ENCODE measurements at places on chromosomes 11 and 22. TPM values are rescaled to one million over a fixed set of nuclear protein-coding genes. Genes with fewer than 3 reads are reported as not detected.

GRCh38 chr22:21568347-21569075 lies 997 bp downstream of the UBE2L3 start:
- no peak for DNase-seq

- DNase-seq = no peak
Observed at GRCh38 chr11:17595526-17596309, 48.7 kb downstream of the OTOG start.

DNA sequence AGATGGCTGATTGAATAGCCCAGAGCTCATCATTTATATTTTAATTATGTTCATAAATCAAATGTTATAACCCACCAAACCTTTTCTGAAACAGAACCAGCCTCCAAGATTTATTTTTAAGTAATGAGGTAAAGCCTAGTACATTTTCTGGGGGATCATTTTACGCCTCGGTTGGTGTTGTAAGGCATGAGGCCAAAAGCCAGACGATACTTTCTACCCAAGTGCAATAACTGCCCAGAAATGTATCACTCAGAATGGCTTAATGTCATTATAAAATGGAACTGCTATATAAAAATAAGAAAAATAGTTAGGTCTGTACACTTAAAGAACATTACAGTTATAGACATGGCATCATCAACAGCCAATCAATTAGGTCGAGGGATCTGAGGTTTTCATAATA lies 283.3 kb downstream of the CADM1 start:
- no peak for DNase-seq

- DNase-seq = no peak
Observed at GRCh38 chr22:46471901-46472721, 65.3 kb downstream of the CELSR1 start.

DNA sequence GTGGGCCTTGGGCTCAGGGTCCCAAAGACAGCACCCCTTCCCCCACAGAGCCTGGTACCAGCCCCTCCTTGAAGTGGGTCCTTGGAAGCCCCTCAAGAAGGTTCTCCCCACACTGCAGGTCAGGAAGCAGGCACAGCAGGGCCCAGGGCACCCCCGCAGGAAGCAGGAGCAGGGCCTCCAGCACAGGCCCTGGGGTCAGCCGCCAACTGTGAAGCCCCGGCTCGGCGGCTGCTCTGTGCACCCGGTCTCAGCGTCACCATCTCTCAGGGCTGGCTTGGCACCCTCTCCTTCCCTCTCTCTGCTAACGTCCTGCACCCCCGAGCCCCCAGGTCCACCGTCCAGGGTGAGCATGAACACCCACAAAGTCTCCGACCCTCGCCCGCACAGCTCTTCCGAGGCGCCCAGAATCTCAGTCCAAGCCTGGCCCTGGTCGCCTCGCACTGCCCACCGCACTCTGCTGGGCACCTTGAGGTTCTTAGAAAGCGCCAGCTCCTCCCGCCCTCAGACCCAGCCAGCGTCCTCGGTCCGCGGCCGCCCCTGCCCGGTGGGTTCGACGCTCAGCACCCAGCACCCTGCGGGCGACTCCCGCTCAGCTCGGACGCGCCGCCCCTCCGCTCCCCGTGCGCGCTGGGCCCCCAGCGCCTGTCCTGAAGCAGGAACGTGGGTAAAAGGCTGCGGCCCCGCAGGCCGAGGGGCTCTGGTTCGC lies 1.4 kb upstream of the SIGIRR start:
- DNase-seq = peak; percentile 10

The PANX2 gene
- 2.1 TPM for total RNA-seq

GRCh38 chr11:28461338-28461737 lies 353.1 kb downstream of the METTL15 start:
- no peak for DNase-seq

The GGT5 gene
- 61.0 TPM for total RNA-seq

- peak; percentile 63 for DNase-seq
Observed at GRCh38 chr11:69647390-69647748, 6.4 kb downstream of the CCND1 start.

- no peak for DNase-seq
Observed at GRCh38 chr11:75050516-75050915, 46.2 kb downstream of the OR2AT4 start.

The ADM gene
- 219 TPM for total RNA-seq

The ARHGAP1 gene
- total RNA-seq = 105 TPM

DNA sequence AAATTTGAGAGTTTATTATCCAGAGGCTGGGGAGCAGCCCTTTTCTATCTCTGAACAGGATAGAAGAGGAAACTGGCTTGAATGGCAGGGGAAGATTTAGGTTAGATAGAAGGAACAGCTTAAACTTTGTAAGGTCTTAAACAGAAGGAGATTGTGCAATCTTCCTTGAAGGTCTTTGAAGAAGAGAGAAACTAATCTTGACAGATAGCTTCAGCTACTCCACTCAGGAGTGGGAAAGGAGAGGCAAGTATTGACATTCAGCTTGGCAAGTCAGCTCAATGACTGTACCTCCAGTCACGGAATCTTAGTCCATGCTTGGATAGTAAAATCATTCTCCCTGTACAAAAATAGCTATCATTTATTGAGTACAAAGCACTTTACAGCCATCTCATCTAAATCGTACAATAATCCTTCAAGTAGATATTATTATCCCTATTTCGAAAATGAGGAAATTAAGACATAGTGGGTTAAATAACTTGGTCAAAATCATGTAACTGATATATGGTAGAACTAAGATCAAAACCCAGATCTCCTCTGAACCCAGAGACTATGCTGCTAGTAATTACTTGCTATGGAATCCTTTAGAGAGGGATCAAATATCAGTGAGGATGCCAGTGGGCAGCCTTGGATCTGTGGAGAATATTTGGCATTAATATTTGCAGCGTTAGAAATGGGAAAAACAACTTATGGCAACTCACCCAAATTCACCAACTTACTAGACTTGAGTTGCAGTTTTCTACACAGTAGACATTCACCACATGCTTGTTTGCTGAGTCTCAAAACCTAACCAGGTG lies 14.6 kb downstream of the C11orf97 start:
- no peak for DNase-seq

The GGTLC3 gene
- not detected for total RNA-seq
